ENCODE measurements at places on chromosomes 6 and 20.
A peak's percentile ranks its signal among the peaks of the same experiment; 100 is the strongest.

DNA sequence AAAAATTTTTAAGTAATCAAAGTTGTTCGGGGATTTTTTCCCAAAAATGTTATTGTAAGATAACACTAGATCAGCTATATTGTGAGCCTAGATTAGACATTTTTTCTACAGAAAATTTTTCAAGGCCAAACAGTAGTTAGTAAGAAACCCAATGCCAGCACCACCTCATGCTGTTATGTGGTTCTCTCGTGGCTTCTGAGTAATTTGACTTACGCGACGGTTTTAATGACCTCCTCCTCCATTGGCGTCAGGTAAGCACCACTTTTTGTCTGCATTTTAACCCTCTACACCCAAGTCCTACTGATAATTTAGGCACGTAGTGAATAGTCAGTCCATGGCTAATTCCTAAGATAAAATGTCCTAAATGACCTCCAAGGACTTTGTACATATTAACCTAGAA is 9.7 kb downstream of the RPS6KA2 start:
- no peak for DNase-seq

- no peak for DNase-seq
These were observed 44.6 kb upstream of the IL17A start for GRCh38 chr6:52141596-52141995.

- DNase-seq: no peak
These were observed 65.4 kb downstream of the MYH7B start for GRCh38 chr20:35021063-35021462.

GRCh38 chr6:33251395-33252012 is 20.2 kb downstream of the VPS52 start:
- DNase-seq: no peak

- DNase-seq: peak; percentile 29
These were observed 260.2 kb downstream of the BCKDHB start for GRCh38 chr6:80366714-80367113.

DNA sequence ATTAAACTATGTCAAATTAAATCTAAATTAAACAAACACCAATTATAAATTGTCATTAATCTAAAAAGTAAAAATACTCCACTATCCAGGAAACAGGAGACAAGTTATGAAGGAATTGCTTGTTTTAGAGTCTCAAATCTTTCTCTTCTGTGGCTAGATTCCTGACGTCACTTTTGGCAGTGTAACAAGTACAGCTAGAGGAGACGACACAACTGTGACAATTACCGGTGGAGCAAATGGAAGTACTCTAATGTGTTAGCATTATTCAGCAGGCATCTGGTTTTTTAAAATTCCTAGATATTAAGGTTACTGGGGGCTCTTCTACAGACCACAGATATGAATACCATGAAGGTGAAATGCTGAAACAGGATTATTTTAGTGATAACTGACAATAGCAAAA is 1042.7 kb downstream of the EPHA7 start:
- no peak for DNase-seq

GRCh38 chr6:14520536-14520935 is 403.0 kb downstream of the CD83 start:
- no peak for DNase-seq

Measured in skeletal muscle cell (primary cell).